Stimulated activated CD8-positive, alpha-beta memory T cell treated with anti-CD3 and anti-CD28 coated beads, Interleukin-12 subunit alpha, Interleukin-12 subunit beta, amount 100 ng/mL, for 4 hours (primary cell): ENCODE measurements at places on chromosomes 5 and 9.

DNA sequence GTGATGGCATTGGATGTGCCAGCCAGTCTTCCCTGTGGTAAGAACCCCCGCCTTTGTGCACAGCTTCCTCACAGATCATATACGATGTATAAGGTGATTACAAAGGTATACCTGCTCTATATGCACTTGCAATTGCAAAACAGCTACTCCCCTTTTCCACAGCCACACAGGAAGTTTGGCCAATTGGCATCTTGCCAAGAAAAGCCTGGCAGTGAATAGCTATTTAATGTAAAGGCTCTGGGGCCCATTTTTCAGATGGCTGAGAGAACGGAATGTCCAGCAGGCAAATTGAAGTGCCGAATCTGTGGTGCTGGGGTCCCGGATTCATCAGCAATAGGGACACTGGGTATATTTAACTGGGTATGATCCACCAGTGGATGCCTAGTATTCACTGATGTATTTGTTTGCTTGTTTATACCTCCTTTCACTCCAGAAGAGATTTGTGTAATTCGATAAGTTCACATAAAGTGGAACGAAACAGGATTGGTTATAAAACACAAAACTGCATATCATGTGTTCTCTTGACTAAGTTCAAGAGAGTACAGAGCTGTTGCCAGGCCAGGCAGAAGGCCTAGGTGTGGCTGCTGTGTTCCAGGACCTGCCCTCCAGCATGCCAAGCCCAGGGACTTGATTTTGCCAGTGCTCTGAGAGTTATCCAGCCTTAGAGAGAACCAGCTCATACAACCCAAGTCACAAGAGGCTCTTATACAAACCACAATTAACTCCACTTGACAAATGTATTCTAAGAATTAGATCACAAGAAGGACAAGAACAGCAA lies 27.7 kb upstream of the GABRP start:
- DNase-seq: no peak

DNA sequence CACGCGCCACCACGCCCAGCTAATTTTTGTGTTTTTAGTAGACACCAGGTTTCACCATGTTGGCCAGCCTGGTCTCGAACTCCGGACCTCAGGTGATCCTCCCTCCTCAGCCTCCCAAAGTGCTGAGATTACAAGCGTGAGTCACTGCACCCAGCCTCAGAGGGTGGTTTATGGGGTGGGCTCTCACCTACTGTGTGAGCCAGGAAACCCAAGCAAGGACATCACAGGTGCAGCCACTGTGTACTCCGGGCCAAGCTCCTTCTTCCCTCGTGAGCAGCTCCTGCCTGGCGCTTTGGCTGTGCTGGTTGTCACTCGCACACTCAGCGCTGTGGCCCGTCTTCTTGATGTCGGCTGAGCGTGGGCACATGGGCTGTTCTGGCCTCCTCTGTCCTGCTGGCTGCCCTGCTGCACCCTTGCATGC lies 70.1 kb downstream of the WNK2 start:
- DNase-seq: no peak

DNA sequence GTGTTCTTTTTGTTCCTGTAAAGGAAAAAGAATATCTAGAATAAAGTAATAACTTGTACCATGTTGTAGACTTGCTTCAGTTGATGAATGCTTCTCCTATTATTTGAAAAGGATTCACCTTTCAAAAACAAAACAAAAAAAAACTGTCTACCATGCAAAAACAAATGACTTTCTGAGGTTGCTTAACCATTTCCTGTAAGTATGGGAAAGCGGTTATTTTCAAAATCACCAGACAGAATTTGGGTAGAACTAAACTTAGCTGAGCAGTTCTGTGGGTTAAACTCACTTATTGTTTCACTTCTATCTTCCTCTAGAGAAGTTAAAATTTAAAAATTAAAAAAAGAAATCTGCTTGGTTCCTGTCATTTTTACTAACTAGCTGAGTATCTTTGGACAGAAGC lies 25.2 kb downstream of the LNPEP start:
- no peak for DNase-seq

DNA sequence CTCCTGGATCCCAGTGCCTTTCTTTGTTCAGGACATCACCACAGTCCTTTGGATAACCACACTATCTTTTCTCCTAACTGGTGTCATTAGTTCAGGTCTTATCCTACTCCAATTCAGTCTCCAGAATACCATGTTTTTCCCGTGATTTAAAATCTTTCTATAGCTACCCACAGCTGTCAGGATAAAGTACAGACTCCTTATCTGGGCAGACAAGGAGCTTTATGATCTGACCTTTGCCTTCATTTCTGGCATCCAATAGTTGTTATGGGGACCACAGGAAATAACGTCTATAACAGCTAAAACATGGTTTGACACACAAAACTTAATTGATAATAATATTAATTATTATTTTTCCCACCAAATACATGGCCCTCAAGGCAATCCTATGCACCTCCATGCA lies 125.6 kb downstream of the ARL15 start:
- DNase-seq: no peak

DNA sequence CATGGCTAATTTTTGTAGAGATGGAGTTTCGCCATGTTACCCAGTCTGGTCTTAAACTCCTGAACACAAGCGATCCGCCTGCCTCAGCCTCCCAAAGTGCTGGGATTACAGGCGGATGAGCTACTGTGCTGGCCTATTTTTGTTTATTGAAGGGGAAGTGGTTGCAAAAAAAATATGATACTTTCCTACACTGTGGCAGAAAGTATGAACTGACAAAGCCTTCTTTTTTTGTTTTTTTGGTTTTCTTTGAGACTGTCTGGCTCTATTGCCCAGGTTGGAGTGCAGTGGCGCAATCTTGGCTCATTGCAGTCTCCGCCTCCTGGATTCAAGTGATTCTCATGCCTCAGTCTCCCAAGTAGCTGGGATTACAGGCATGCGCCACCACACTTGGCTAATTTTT lies 50.9 kb downstream of the OSTF1 start:
- no peak for DNase-seq

DNA sequence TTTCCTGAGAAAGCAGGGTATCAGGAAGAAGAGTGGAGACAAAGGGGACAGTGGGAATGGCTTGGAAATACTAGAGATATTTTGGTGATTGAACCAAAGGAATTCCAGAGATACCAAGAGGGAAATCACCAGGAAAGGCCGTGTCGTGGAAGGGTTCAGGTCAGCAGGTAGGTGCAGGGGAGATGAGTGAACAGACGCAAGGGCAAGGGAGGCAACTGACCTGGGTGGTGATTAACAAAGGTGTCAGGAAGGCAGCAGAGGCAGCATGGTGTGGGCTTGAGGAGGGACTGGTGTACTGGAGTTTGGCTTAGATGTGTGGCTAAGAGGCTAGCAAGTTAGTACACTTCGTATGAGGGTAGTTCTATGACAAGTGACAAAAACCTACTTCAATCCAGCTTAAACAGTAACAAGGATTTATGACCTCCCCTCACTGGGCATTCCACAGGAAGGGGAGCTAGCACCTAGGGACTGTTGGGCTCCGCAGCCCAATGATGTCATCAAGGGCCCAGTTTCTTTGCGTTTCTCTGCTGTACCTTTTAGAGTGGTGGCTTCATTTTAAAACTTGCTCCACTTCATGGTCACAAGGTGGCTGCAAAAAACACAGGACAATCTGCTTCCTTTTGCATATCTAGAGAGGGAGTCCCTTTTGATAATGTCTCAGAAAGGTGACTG lies 37.0 kb downstream of the INIP start:
- DNase-seq: no peak

GRCh38 chr5:55679556-55679955 lies 32.6 kb downstream of the SLC38A9 start:
- no peak for DNase-seq

DNA sequence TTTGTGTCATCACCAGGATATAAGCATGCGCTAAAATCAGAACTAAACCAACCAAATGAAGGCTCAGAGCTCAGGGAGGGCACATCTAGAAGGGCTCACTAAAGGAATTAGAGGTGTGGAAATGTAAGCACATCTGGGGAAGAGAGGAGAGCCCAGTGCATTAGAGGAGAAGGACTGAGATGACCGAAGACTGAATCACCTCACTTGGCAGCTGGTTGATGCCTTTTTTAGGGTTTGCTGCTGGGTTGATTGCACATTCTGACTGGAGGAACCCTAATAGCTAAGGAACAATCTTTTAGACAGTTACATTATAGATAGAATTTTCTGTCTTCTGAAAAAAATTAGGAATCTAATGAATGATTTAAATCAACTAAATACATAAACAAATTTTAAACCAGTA lies 8.2 kb upstream of the IFNA21 start:
- no peak for DNase-seq

DNA sequence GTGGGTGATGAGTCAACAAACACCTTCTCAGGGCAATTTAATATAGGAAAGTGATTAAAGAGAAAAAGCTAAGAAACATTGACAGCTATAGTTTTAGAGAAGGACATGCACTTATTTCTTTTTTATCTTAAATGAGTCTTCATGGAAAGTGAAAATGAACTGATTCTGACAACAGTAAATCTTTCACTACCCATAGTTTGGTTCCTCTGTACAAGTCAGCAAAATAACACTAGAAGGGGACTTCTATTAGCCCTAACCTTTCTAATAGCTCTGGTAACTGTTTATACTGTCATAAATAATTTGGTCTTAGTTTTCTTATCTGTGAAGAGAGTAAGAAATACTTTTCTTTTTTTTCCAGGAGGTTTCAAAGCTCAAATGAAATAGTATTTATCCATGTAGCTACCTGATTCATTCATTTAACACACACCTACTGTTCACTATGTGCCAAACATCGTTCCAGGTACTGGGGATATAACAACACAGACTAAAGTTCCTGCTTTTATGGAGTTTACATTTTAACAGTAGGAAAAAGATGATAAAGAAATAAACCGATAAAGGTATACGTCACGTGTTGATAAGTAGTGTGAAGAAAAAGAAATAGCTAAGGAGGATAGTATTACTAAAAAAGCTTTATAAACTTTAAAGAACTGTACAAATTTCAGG lies 148.2 kb downstream of the PCSK1 start:
- DNase-seq: no peak

DNA sequence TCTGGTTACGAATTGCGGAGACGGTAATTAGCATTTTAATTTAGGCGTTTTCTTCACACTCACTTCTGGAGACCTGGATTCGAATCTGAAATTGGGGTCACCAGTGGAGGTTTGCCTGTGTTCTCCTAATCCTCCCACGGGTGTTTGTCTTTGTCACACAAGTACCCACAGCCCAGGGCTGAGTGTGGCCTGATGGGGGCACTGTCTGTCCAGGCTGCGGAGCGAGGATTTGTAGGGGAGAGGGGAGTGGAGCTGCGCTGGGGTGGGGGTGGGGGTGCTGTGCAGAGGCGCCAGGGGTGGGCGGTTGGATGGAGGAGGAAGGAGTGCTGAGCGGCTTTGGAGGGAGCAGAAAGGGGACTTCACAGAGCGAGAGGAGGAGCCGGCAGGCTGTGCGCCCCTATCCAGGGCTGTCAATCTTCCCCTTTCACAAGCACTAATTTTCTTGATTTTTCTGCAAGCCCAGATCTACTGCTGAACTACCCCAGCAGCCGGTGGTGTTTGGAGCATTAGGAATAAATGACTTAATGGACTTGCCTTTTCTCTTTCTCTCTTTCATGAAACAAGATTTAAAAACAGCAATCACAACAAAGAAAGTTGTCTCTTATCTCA lies 53.1 kb downstream of the TSPAN17 start:
- no peak for DNase-seq

- DNase-seq: no peak
These were observed 3.3 kb upstream of the DCTN3 start for GRCh38 chr9:34623374-34624235.

DNA sequence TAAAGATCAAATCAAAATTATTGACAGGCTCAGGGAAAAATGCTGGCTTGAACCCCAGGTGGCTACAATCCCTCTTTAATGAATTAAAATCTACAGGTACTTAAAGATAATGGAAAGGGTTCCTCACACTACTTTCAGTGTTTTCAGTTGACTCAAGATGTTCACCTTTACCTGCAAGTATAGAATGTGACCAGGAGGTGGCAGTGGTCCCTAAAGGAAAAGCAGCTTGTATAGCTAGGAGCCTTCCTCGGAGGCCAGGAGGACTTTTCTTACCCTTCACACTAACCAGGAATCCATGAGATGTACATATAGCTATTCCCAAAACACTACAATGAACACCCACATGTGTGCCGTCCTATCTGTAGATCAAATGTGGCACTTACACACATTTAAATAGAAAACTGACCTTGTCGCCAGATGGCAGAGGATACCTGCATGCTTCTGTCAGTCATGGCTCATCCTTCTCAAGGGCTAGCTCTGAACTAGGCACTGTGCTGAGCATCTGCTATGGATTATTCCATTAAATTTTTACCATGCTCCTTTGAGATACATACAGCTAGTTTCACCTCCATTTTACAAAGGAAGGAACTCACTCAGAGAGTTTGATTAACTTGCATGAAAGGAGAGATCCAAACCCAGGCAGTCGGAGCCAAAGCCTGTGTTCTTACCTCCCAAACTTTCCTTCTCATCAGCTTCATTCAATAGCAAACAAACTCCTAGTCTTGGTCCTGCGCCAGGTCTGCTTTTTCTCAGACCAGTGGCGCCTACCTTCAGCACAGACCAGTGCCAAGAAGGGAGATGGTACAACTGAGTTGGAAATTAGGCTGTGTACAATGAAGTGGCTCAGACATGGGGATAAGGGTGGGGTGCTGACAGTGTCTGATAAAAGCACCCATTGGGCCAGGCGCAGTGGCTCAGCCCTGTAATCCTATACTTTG lies 24.5 kb downstream of the C9orf152 start:
- DNase-seq: no peak

GRCh38 chr9:132944294-132945185 lies at the start of gene TSC1:
Gene TSC1, minus strand, starts transcription at chr9:132944616. Its CDS starts 15,744 bp downstream, at chr9:132928872.
- DNase-seq: peak; percentile 98

GRCh38 chr9:90991953-90992352 lies 190.3 kb downstream of the SYK start:
- no peak for DNase-seq

DNA sequence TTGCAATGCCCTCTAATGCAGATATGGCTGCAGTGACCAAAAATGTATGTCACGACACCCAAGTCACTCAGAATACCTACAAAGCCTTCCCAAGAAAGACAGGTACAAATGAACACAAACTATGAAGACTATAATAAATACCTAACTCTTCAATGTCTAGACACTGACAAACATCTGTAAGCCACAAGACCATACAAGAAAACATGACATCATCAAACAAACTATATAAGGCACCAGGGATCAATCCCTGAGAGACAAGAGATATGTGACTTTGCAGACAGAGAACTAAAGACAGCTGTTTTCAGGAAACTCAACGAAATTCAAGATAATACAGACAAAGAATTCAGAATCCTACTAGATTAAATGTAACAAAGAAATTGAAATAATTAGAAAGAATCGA lies 603.7 kb downstream of the CDH9 start:
- DNase-seq: no peak

DNA sequence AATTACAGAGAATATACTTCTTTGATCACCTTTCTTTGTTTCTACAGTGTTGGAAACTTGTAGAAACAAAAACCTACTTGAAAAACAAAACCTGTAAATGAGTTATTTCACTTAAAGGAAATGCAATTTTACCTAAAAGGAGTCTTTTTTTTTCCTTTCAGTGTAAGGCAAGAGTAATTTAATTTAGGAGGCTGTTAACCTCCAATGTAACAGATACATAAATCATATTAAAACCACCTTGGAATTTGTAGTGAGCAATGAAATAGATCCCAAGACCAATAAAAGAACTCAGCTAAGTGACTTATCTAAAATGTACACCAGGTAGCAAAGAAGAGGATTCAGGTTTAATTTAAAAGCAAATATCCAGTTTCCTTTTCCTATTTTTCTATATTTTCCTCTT lies 524.8 kb downstream of the CSNK1G3 start:
- DNase-seq: no peak
